PC-3 (cell line): ENCODE measurements at places on chromosomes 11 and 22. TPM values are rescaled to one million over a fixed set of nuclear protein-coding genes. Genes with fewer than 3 reads are reported as not detected.

- H3K4me3 ChIP-seq: no peak overlapping the region
- H3K36me3 ChIP-seq: no peaks in the 10 kb centered on the region
- no peaks in the 10 kb centered on the region for H3K27me3 ChIP-seq
- H3K27ac ChIP-seq: no peak overlapping the region
Measured at GRCh38 chr22:42299586-42300258, 29.3 kb upstream of the TCF20 start.

DNA sequence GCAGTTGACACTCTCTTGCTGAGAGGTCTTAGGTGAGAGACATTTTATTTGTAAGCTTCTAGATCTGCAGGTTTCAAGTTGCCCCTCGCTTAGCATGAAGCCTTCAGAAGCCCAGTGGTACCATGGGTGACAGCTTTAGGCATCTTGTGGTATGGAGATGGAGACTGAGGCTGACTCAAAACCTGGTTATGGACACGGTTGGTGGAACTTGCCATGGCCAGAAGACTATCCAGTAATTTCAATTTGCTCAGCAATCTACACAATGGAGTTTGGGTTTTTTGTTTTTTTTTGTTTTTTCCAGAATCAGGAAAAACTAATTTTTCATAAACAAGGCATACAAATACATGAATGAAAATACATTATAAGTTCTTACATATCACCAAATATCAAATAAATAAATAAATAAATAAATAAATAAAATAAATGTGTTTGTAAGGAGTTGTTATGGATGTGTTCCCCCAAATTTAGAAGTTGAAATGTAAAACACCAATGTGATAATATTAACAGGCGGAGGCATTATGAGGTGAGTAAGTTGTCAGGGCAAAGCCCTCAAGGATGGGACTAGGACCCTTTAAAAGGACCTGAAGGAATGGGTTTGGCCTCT lies 22.6 kb downstream of the ETS1 start:
- no peaks in the 10 kb centered on the region for H3K36me3 ChIP-seq
- H3K4me1 ChIP-seq: no peaks in the 10 kb centered on the region
- no peak overlapping the region for H3K27ac ChIP-seq
- no peak for DNase-seq
- no peak overlapping the region for H3K4me3 ChIP-seq

Gene CCT8L2
- not detected in 2 replicates for total RNA-seq

DNA sequence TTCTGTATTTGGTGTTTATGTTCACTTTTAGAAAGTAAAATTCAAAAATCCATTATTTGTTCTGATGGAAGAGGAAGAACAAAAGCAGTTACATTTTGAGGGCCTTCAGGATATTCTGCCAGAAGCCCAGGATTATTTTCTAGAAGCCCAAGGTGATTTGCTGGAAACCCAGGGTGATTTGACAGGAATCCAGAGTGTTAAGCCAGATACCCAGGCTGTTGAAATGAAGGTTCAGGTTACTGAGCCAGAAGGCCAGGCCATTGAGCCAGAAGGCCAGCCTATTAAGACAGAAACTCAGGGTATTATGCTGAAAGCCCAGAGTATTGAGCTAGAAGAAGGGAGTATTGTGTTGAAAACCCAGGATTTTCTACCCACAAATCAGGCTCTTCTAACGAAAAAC lies 33.1 kb downstream of the CCDC15 start:
- H3K4me3 ChIP-seq: no peak overlapping the region
- no peaks in the 10 kb centered on the region for H3K4me1 ChIP-seq
- no peak overlapping the region for H3K27ac ChIP-seq
- peaks cover 25% of the 10 kb centered on the region for H3K36me3 ChIP-seq
- no peaks in the 10 kb centered on the region for H3K27me3 ChIP-seq

GRCh38 chr11:134291196-134291595 lies 15.0 kb downstream of the GLB1L3 start:
- no peak overlapping the region for H3K4me3 ChIP-seq
- peaks cover 52% of the 10 kb centered on the region for H3K27me3 ChIP-seq
- no peak for DNase-seq
- no peak overlapping the region for H3K27ac ChIP-seq

DNA sequence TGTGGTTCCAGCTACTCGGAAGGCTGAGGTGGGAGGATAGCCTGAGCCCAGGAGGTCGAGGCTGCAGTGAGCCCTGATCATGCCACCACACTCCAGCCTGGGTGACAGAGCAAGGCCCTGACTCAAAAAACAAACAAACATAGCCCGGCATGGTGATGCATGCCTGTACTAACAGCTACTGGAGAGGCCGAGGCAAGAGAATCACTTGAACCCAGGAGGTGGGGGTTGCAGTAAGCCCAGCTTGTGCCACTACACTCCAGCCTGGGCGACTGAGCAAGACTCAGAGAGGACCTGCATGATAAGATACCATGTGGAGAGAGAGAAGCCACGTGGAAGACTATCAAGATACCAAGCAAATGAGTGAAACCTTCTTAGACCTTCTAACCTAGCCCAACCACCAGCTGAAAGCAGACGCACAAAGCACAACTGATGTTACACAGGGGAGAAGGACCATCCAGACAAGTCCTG lies 36.1 kb downstream of the AMBRA1 start:
- no peaks in the 10 kb centered on the region for H3K36me3 ChIP-seq
- no peak overlapping the region for H3K4me3 ChIP-seq
- 0 out of 2 replicates have a peak overlapping the region, but pooled peaks have one; percentile 10 for H3K27ac ChIP-seq
- H3K4me1 ChIP-seq: peaks cover 36% of the 10 kb centered on the region
- peak; percentile 65 for DNase-seq

DNA sequence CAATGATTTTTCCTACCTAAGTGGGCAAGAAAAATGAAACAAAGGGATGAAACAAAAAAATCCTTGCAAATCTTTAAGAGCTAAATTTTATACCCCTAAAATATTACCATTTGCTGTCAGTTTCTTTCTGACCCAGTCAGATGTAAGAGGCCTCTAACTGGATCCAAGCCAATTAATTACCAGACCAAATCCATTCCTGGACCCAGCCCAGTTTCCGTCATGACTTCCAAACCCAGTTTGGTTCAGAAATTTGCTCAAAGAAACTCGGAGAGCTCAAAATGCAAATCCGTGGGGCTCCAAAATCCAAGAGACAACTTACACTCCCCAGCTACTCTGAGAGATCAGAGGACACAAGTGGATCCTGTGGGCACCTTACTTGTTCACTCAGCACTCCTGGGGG lies 46.8 kb downstream of the TRIM44 start:
- H3K36me3 ChIP-seq: no peaks in the 10 kb centered on the region
- no peak overlapping the region for H3K4me3 ChIP-seq
- H3K4me1 ChIP-seq: no peaks in the 10 kb centered on the region
- no peaks in the 10 kb centered on the region for H3K27me3 ChIP-seq
- H3K27ac ChIP-seq: no peak overlapping the region

DNA sequence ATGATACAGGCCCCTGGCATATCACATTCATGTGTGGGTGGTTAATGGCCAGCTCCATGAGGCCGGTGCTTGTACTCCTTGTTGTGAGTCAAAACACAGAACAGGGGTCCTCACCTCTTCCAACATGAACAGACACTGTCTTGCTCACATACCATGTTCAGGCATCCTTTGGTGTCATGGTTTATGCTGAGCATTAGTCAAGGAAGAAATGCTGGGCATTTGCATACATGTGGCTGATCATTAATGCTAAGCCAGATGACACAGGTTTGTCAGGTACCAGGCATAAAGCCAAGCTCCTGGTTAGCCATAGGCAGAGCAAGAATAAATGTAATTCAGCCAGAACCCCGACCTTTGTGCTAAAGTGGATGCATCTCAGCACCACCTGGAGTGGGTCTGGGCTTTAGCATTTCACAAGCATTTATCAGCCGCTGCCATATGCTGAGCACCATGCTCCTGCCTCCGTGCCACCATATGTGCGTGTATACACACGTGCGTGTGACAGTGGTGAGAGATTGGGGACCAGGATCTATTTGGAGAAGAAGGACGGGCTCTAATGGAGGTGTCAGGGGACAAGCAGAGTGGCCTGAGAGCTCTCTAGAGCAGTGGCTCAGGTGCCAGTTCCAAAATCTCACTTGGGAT lies 55.0 kb downstream of the MICAL2 start:
- H3K4me3 ChIP-seq: no peak overlapping the region
- no peaks in the 10 kb centered on the region for H3K27me3 ChIP-seq
- H3K36me3 ChIP-seq: peaks cover 26% of the 10 kb centered on the region
- peak overlapping the region; percentile 99 for H3K27ac ChIP-seq
- H3K4me1 ChIP-seq: peaks cover 62% of the 10 kb centered on the region

- no peak overlapping the region for H3K4me3 ChIP-seq
- no peaks in the 10 kb centered on the region for H3K36me3 ChIP-seq
- DNase-seq: no peak
- H3K4me1 ChIP-seq: no peaks in the 10 kb centered on the region
- H3K27me3 ChIP-seq: peaks cover 46% of the 10 kb centered on the region
Measured at GRCh38 chr11:92865352-92865751, 104.1 kb upstream of the MTNR1B start.

- no peaks in the 10 kb centered on the region for H3K36me3 ChIP-seq
- no peak overlapping the region for H3K4me3 ChIP-seq
- H3K27me3 ChIP-seq: no peaks in the 10 kb centered on the region
- peaks cover 10% of the 10 kb centered on the region for H3K4me1 ChIP-seq
- no peak for DNase-seq
Measured at GRCh38 chr22:44063462-44064371, 39.6 kb downstream of the PARVB start.

GRCh38 chr22:20656902-20657836 lies 116.7 kb upstream of the SERPIND1 start:
- H3K4me3 ChIP-seq: no peak overlapping the region
- H3K4me1 ChIP-seq: no peaks in the 10 kb centered on the region
- H3K27me3 ChIP-seq: peaks cover 36% of the 10 kb centered on the region
- no peak for DNase-seq
- H3K27ac ChIP-seq: no peak overlapping the region

DNA sequence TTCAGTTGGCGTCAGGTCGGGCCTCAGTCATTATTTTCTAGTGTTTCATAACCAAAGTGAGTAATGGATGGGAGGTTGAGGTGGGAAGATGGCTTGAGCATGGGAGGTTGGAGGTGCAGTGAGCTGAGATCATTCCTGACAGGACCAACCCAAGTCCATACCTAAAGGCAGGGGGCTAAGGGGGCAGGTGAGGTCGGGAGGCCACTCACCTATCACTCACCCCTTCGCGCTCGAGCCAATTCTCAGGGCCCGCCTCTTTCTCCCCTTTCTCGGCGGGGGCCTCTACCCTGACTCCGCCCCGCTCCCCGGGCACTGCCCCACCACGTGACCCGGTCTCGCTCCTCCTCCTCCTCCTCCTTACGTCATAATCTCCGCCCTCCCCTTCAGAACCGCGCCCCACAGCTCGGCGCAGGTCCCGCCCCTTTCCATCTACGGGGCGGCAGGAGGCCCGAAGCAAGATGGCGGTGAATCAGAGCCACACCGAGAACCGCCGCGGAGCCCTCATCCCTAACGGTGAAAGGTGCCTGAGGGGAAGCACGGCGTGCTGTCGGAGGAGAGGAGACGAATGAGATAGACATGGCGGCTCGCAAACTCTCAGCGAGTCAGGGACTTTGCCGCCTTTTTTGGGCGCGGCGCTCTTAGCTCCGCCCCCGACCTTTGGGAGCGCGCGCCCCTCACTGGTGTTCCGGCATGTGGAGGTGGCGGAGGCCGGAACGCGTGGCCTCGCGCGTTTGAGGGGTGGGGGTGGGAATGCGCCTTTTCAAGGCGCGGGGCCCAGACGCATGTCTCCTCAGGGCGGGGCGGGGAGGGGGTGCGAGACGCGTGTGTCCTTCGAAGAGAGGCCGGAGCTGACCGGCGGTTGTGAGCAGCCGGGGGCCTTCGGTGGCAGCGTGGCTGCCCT lies at the start of gene WBP2NL:
TSS of gene WBP2NL (plus strand) at position 428 of the 901 bp plus-strand sequence. CDS start at position 459, 31 bp downstream.
- no peaks in the 10 kb centered on the region for H3K36me3 ChIP-seq
- DNase-seq: peak; percentile 69
- peak within 1 kb of the TSS; percentile 48; the same call in 1 of the 2 replicates for H3K4me3 ChIP-seq
- H3K4me1 ChIP-seq: no peaks in the 10 kb centered on the region
- H3K27me3 ChIP-seq: no peaks in the 10 kb centered on the region

DNA sequence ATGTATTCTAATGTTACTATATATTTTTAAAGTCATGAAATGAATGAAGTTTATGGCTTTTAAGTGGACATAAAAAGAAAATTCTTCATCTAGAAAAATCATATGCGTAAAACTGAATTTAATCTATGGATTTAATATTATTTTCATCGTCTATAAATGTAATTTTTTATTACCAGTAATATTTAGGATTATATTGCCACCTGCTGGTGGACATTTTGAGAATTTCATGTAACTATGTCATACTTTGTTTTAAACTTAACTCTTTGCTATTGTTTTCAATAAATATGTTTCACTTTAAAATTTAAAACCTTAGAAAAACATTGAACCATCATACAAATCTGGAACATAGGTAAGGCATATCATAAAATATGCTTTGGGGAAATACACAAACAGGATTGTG lies 66.5 kb upstream of the CEP126 start:
- H3K4me1 ChIP-seq: peaks cover 4% of the 10 kb centered on the region; the same call in 1 of the 2 replicates
- H3K27me3 ChIP-seq: no peaks in the 10 kb centered on the region
- peak; percentile 77 for DNase-seq
- no peak overlapping the region for H3K4me3 ChIP-seq
- no peaks in the 10 kb centered on the region for H3K36me3 ChIP-seq

GRCh38 chr11:61739966-61740365 lies 12.5 kb upstream of the MYRF start:
- no peak for DNase-seq
- no peaks in the 10 kb centered on the region for H3K27me3 ChIP-seq
- peaks cover 10% of the 10 kb centered on the region; the same call in 1 of the 2 replicates for H3K36me3 ChIP-seq
- no peak overlapping the region for H3K27ac ChIP-seq
- H3K4me3 ChIP-seq: no peak overlapping the region
- H3K4me1 ChIP-seq: peaks cover 5% of the 10 kb centered on the region; the same call in 1 of the 2 replicates
